Bronchial epithelial cell (primary cell): ENCODE measurements at places on chromosomes 1 and 21. TPM values are rescaled to one million over a fixed set of nuclear protein-coding genes. Genes with fewer than 3 reads are reported as not detected.

DNA sequence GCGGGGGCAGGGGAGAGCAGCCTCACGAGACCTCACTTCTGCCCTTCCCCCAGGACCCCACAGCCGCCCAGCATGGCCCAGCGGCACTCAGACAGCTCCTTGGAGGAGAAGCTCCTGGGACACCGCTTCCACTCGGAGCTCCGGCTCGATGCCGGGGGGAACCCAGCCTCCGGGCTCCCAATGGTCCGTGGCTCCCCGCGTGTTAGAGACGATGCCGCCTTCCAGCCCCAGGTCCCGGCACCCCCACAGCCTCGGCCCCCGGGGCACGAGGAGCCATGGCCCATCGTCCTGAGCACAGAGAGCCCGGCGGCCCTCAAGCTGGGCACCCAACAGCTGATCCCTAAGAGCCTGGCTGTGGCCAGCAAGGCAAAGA, 8.5 kb downstream of the ARHGEF16 start:
- no peak for DNase-seq

FCN3 gene
- total RNA-seq, result 0.26 TPM in 2 replicates

DNA sequence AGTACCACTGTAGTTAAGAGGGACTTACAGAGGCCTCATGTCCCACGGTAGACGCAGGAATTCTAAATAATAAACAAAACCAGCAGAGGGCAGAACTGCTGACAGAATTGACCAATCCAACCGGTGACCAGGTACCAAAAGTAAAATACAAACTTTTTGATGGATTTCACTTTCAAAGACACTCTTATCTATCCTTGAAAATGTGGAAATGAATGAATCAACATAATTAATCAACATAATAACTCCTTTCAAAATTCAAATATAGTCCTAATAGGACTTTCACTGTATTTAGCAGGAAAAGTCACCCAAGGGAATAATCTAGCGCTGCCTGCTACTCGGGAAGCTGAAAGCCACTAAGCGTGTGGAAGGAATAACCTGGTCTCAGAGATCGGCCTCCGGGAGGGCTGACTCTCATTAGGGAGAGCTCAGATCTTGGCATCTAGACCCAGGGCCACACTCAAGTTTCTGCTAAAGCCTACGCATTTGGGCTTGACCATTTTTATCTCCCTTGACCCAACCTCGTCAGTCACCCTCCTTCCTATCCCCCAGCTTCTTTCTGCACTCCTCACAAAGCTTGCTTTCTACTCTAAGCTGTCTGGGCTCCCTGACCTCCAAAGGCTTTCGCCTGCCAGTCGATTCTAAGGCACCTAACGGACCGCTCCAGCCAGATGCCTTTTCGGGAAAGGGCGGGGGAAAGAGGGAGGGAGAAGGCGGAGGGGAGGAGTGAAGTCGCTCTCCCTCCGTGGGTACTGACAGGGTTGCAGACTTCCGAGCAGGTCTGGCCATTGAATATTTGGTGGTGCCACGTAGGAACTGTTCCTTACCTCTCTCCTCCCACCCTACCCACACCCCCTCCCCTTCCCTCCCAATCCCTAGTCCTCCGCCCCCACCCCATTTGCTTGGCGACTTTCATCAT, 1.6 kb downstream of the COL11A1 start:
- DNase-seq, result peak; percentile 54

NTMT2 gene
- total RNA-seq, result not detected in 2 replicates

- DNase-seq, result no peak
These were observed 31.7 kb upstream of the RGS16 start for GRCh38 chr1:182635871-182636270.

DNA sequence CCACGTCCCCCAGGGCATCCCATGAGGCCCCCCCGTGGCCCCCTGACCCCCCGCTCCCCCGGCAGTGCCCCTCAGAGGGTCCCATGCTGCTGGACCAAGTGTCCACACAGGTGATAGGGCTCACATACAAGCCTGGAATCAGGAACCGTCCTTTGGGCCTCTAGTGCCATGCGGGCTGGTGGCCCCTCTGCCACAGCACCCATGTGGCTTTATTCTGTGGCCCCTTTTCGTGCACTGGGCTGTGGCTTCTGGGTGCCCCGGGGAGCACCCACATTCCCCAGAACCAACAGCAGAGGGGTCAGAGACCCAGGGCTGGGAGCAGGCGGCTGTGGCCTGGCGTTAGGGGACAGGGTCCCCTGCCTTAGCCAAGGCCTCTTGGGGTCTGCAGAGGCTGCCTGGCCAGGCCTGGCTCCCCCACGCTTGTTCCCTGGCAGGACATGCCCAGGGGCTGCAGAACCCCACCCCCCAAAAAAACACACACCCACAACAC, 31.7 kb downstream of the SLC19A1 start:
- no peak for DNase-seq

PIGV gene
- 14.2 and 20.2 TPM in 2 replicates for total RNA-seq

BEND5 gene
- total RNA-seq, result not detected in 2 replicates

- no peak for DNase-seq
These were observed 48.1 kb upstream of the KCNA3 start for GRCh38 chr1:110722807-110723206.
